Ovary (tissue), 10 donors: ENCODE measurements at places on chromosomes 3 and 15. TPM values are rescaled to one million over a fixed set of nuclear protein-coding genes. Genes with fewer than 3 reads are reported as not detected.

DNA sequence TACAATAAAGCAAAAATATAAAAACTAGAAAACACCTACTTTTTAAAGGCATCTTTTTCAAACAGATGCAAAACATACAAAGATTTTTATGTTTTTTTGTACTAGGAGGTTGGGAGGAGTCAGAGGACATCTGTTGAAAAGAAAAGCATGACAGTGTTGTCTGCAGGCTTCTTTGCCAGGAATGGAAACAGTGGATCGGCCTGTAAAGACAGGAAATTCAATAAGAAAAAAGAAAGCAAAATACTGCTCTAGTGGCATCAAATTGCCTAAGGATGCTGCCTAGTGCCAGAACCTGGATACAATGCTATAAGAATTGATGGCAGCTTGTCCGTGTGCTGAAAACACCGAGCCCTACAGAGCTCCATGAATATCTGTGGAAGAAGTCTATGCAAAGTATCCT lies 69.9 kb downstream of the TBC1D5 start:
- DNase-seq, result no peak

- DNase-seq, result peak; percentile 82
Observed at GRCh38 chr15:34366271-34367065, 528 bp downstream of the LPCAT4 start.

DNA sequence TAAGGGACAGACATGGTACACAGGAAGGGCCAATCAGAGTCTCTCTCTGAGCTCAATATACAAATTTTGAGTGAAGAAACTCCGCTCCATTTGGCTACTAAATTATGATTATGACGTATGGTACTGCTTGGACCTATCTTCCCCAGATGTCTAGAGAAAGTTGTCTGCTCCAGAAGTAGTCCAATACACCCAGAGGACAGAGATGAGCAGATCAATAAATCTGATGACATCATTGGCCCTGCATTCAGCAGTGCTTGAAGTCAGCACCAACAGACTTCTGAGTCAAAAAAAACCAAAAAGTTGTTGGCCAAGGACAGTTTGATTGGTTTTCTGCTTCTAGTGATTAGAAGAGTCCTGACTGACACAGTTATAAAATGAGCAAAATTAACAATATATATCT lies 19.9 kb upstream of the ARHGEF26 start:
- no peak for DNase-seq

DNA sequence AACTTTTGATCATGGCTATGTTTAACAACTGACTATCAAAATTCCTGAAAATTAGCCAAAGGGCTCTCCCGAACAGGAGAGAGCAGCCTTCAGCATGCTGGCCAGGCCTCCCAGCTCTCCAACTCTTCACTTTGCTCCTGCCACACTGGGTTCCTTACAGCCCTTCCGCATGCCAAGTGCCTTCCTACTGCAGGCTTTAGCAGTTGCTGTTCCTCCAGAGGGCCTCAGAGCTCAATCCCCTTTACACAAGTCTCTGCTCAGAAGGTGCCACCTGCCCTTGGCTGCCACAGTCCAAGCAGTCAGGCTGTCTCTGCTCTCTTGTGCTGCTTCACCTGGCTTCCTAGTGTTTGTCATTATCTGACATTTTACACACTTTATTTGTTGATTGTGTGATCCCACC lies 553.1 kb upstream of the PPP2R3A start:
- DNase-seq, result no peak

Gene OR5K4
- total RNA-seq, result not detected

DNA sequence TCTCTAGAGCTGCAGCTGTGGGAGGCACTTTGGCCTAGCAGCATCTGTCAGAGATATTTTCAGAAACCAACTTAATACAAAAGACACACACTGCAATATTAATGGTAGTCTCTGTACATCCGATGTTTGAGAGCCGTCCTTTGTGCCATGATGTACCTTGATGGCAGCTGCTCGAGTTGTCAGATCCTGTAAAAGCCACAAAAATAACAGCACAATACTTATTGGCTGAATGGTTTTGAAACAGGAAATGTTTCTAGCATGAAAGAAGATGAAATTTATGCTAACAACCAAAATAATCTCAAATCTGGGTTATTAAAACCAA lies 445.5 kb upstream of the TBL1XR1 start:
- no peak for DNase-seq

Gene ATP8B4
- total RNA-seq, result 3.7 TPM

GRCh38 chr15:29322415-29322814 lies 52.8 kb upstream of the NSMCE3 start:
- no peak for DNase-seq

Gene LRRN1
- total RNA-seq, result 9.6 TPM

- no peak for DNase-seq
Observed at GRCh38 chr3:115930922-115931321, 307.6 kb downstream of the GAP43 start.

DNA sequence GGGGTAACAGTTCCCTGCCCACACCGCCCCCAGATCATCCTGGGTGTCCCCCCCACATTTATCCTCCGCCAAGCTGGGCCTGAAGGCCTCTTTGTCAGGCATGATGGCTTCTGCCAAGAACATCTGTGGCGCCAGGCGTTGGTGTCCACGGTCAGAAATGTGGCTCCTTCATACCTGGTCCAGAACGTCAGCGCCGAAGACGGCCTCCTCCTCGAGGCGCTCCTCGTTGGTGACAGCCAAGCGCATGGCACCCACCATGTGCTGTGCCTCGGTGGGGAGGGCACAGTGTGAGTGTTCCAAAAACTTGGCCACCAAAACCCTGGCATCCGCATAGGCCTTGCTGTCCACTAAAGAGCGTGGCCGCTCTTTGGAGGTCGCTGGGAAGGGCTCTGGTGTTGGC lies 146.5 kb downstream of the NSMCE3 start:
- DNase-seq, result no peak

Gene ANKRD34C
- not detected for total RNA-seq

- DNase-seq, result no peak
Observed at GRCh38 chr3:11021611-11022011, 29.1 kb downstream of the SLC6A1 start.

DNA sequence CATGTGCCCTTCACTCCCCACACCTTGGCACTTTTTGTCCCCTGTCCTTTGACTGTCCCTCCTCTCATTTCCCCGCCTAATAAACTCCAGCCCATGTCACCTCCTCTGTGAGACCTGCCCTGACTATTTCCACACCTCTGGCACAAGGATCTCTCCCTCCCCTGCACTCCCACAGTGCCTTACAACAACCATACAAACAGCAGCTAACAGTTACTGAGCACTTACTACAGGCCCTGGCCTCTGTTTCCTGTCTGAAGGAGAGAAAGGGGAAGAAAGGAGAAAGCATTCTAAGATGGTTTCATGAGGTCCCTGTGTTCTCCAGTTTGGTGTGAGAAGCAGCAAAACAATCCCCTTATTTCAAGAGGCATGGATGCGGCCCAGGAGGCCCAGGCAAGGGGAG lies 20.0 kb upstream of the TRH start:
- no peak for DNase-seq

GRCh38 chr3:71874618-71875017 lies 89.7 kb upstream of the PROK2 start:
- no peak for DNase-seq

DNA sequence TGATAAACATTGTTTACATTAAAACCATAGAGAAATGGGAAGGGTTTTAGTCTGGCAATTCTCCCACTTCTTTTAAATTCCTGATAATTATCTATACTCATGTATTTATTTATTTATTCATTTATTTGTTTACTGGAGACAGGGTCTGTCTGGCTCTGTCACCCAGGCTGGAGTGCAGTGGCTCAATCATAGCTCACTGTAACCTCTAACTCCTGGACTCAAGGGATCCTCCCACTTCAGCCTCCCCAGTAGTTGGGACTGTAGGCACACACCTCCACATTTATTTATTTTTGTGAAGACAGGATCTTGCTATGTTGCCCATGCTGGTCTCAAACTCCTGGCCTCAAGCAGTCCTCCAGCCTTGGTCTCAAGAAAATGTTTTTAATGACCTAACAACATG lies 2.5 kb upstream of the AEN start:
- DNase-seq, result no peak

Gene NRG4
- total RNA-seq, result 0.60 TPM

DNA sequence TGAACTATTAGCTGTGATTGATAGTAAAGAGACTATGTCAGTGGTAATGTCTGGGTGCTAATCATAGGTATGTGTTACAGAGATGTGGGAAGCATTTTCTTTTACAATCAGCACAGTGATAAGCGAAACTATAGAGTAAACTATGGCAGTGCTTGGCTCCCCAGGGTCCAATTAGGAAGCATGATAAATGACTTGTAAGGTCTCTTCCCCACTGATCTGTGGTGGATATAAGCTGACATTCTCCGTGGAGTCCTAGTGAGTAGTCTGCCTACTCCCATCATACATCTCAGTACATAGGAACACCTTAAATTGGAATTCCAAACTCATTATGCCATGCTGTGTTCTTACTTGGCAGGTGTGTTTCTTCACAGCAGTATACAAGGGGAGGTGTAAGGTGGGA lies 204.2 kb downstream of the GAP43 start:
- DNase-seq, result no peak

DNA sequence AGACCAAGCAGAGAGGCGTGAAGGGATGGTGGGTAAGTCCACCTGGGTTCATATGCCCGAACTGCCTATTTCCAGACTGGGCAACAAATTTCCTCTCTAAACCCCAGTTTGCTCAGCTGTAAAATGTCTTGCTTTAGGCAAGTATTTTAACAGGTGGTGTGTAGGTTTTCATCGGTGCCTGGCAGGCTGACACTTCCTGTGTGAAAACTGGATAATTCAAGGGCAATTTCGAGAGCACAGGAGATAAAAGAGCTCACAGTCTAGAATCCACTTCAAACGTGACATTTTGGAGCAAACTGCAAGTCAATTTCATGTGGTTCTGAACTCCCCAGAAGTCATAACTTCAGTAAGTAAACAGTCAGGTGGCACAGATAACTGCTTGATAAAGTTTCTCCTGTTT lies 112.2 kb downstream of the OXNAD1 start:
- no peak for DNase-seq

- peak; percentile 75 for DNase-seq
Observed at GRCh38 chr15:83207009-83207659, 489 bp downstream of the HDGFL3 start.

DNA sequence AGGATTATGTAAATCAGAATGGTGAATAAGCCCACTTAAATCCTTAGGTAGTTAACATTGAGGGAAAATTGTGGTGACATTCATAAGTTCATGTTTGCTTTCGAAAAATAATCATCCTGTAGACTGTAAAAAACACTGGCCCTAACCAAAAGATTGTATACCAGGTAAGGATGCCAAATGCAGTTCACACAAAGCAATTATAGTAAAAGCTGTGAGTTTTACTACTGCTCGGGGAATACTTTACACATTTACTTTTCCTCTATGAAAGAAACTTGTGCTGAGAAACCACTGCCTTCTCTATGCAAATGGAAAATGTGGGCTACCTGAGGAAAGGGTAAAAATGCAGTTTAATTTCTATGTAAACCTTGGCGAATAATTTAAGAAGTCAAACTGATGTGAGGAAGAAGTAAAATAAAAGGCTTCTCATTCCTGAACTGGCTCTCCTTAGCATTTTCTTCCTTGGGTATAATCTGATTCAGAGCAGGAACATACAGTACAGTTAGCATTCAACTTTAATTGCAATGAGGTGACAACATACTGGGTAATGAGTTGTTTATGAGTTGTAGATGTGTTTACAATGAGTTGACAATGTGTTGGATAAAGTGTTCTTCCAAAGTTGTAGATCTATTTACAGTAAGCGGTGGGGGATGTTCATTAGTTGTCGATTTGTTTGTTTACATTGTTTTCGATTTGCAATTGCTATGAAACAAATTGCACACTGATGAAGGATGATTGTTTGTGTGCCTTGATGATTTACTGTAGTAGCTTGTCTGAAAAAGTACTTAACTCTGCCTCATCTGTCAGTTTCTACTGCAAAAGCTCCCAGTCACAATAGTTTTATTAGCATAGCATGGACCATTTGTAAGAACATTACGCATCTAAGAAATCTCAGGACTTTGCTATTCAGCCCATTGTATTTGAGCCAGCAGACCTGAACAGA lies 453.0 kb upstream of the DPH6 start:
- DNase-seq, result no peak

Gene TM4SF18
- total RNA-seq, result 4.3 TPM

- no peak for DNase-seq
Observed at GRCh38 chr15:39778021-39778420, 4.6 kb downstream of the FSIP1 start.
